ENCODE measurements at places on chromosomes 3 and 15.

GRCh38 chr15:89760303-89761008, 9.4 kb upstream of the MESP1 start:
- peak; percentile 29 for DNase-seq

DNA sequence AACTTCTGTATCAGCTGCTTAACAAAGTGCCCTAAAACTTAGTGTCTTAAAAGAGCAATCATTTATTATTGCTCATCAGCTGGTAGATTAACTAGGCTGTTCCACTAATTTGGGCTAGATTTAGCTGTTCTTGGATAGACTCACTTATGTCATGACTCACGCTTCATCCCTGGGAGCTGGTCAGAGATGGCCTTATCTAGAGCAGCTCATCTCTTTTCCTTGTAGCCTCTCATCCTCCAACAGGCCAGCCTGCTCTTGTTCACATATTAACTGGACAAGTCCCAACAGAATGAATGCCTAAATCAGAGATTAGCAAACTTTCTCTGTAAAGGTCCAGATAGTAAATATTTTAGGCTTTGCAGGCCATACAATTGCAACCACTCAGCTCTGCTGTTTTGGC, 66.9 kb upstream of the PLAAT1 start:
- no peak for DNase-seq

GRCh38 chr3:189698811-189699210, 67.6 kb downstream of the TP63 start:
- DNase-seq = no peak

- DNase-seq = peak; percentile 24
These were observed 61.8 kb downstream of the SLC12A8 start for GRCh38 chr3:125150525-125151441.

- no peak for DNase-seq
These were observed 88.3 kb upstream of the ACP3 start for GRCh38 chr3:132228923-132229322.

- no peak for DNase-seq
These were observed 427.3 kb upstream of the ZNF717 start for GRCh38 chr3:76212679-76213078.

DNA sequence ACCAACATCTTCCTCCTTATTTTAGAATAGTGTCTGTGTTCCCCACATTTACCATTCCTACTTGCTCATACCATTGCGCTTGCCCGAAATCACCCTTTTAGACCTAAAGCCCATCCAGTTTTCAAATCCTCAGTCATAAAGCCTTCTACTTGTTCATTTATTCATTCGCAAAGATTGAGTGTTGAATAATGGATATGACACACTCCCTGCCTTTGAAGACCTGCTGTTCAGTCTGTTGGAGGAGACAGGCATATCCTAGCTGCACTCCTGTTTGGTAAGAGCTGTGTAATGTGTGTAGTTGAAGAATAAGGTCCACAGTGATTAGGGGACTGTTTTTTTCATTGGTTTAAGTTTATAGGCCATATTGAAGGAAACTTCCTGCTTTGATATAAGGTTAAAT, 1.7 kb downstream of the CNOT10 start:
- no peak for DNase-seq

GRCh38 chr15:66702787-66703539, 927 bp downstream of the SMAD6 start:
- DNase-seq = no peak

DNA sequence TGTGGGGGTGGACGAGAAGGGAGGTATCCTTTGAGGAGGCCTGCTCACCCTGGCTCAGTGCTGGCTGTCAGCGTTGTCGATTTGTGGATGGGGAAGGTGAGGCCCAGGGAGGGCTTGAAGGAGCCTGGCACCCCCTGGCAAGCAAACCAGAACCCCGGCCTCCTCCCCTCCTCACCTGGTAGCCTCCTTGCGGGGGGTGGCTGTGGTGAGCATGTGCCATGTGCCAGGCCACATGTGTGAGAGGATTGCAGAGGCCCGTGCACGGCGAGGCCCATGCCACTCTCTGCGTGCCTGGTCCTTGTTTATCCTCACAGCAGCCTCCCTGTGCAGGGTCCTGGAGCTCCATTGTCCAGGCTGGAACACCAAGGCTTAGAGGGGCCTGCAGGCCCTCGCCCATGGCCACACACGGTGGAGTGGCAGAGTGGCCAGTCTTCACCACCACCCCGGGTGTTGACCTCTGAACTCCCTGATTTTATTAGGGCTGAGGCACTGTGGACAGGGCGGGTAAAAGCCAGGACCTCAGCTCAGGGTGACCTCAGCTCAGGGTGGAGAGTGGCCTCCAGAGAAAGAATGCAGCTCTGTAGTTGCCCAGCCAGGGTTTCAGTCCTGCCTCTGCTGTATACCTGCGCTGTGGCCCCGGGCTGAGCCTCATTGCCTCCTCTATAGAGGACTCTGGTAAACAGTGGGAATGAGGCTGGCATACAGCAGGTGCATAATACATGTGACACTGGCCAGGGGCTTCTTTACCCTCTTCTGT, 29.1 kb downstream of the HDAC11 start:
- DNase-seq = no peak

- no peak for DNase-seq
These were observed 10.6 kb downstream of the WNT5A start for GRCh38 chr3:55476515-55476914.

DNA sequence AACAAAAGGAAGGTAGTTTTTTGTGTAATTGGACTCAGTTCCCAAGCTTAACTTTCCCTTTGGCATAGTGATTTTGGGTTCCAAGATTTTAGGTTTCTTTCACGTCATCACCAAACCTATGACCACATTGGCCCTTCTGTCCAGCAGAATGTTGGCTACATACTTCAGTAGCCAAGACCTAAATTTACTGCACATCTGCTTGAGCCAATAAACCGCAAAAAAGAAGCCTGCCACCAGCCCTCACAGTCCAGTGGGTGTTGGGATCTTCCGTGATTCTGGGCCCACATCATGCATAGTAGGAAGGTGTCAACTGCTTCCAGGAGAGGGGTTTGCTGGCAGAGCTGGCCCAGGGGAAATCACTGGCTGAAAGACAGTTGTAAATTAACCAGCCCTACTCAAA, 57.6 kb upstream of the LIPC start:
- DNase-seq = no peak

DNA sequence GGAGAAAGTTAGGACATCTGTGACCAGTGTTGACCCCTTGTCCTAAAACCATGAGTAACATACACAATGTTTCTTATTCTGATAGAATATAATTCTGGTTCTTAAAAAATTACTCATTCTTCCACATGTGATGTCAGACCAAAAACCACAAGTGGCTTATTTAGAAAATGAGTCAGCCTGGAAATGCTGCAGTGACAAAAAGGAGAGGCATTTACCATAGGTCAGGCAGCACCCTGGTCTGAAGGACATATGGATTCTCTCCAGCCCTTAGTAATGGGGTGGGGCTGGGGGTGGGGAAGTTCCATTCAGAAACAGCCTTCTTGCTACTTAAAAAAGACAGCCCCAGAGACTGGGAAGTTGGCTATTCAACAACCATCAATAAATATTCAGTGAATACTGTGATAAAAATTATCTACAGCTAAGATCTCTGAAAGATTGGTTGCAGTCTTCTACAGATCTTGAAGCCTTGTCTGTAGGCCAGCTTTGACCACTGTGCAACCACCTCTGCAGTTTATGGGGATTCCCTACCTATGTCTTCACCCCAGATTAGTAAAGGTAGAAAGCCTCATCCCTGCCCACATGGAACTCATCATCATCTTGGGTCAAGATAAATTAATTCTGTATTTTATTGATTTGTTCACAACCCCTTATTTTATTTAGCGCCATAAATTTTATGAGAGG, 34.9 kb upstream of the TIMP4 start:
- DNase-seq = no peak

DNA sequence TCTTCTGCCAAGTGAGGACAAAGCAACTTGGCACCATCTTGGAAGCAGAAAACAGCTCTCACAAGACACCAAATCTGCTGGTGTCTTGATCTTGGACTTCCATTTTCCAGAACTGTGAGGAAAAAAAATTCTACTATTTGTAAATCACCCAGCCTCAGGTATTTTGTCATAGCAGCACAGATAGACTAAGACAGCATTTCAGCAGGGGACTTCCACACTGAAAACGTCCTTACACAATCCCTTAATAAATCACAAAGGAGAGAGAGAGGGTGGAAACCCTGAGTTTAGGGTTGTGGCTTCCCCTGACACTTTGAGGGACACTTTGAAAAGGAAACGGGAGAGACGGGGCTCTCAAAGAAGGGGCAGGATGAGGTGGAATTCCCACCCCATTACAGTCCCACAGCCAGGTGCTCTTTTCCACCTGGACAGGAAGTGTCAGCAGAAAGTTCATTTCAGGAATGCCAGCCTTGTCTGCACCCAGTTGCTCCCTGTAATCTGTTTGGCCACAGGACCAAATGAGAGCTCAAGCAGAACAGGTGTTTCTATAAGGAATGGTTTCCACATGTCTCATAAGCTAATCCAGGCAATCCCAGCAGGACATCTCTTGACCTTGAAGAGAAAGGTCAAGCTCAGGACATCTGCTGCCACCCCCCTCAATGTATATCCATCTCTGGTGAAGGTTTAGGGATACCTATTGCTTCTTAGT, 51.3 kb downstream of the MYLK start:
- DNase-seq = no peak

DNA sequence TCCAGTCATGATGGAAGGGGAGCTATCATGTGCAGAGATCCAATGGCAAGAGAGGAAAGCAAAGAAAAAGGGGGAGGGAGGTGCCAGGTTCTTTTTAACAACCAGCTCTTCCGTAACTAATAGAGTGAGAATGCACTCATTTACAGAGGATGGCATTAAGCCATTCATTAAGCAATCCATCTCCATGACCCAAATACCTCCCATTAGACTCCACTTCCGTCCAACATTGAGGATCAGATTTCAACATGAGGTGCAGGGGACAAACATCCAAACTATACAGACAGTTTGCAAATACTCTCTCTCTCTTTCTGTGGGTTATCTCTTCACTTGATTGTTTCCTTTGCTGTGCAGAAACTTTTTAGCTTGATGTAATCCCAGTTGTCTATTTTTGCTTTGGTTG, 21.2 kb downstream of the ZDHHC23 start:
- DNase-seq = no peak

DNA sequence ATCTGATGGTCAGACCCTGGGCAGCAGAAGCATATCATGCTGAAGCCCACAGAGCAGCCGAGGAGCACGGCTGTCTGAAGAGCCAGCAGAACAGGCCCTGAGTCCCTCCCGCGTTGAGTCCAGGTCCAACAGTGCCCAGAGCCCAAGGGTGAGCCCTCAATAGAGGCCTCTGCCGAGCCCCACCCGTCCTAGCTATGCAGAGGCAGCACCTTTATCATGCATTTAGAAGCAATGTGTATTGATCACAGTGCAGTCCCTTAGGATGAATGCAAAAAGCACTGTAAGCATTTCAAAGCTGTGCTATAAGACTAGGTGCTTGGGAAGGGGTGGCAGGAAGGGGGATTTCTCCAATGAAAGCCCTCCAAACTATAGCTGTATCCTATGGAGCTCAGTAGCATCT, 208.5 kb downstream of the GABRB3 start:
- DNase-seq = no peak

All from stimulated activated CD4-positive, alpha-beta T cell treated with anti-CD3 and anti-CD28 coated beads, TNF-alpha, amount 100 ng/mL, for 1 hour (primary cell).